ENCODE measurements at places on chromosomes 16 and 17. TPM values are rescaled to one million over a fixed set of nuclear protein-coding genes. Genes with fewer than 3 reads are reported as not detected.

The CCL4 gene
- 6.9 TPM for polyA plus RNA-seq

The CCDC43 gene
- polyA plus RNA-seq, result 25.5 TPM

GRCh38 chr16:58629733-58630640 lies at the start of gene CNOT1:
CNOT1 (minus strand) TSS chr16:58629826; CDS start chr16:58599337, 30,489 bp downstream.
- peak; percentile 99 for DNase-seq

The GNAO1 gene
- polyA plus RNA-seq, result 15.9 TPM

DNA sequence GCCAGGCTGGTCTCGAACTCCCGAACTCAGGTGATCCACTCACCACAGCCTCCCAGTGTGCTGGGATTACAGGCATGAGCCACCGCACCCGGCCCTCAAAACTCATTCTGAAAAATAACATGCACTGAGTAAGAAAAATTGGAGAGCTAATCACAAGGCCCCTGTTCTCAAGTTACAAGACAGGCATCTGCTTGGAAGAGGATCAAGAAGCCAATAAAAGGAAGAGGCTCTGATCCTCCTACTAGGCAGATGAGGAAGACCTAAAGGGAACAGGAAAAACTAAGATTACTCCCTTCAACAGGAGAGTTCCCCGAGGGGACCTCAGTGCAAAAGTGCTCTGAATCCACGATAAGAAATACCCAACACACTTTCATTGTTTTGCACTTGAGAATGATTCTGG lies 18.4 kb downstream of the BLMH start:
- no peak for DNase-seq

- no peak for DNase-seq
These were observed 50.0 kb upstream of the AKAP1 start for GRCh38 chr17:57034807-57035754.

DNA sequence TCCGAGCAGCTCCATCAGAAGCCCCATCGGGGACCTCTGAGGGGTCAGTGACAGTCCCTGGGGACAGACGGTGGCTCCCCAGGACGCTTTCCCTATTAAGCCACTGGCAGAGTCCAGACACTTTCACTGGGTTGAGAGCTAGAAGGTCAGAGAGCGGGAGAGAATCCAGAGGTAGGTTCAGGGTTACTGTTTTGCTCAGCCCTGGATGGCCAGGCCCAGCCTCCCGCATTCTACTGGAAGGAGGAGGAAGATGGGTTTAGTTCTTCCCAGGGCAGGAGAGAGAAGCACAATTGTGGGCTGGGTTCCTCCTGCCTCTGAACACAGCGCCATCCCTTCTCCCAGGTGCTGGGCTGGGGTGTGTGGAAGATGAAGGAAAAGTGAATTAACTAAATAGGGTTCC lies 452.8 kb downstream of the SLC39A11 start:
- no peak for DNase-seq

- peak; percentile 48 for DNase-seq
These were observed at the start of gene FOXC2 for GRCh38 chr16:86566601-86566965. FOXC2 (plus strand) TSS chr16:86566829; CDS start chr16:86567336, 507 bp downstream.

The FADS6 gene
- 14.5 TPM for polyA plus RNA-seq

- DNase-seq, result peak; percentile 62
These were observed 5.8 kb downstream of the TMEM231 start for GRCh38 chr16:75550211-75550662.

DNA sequence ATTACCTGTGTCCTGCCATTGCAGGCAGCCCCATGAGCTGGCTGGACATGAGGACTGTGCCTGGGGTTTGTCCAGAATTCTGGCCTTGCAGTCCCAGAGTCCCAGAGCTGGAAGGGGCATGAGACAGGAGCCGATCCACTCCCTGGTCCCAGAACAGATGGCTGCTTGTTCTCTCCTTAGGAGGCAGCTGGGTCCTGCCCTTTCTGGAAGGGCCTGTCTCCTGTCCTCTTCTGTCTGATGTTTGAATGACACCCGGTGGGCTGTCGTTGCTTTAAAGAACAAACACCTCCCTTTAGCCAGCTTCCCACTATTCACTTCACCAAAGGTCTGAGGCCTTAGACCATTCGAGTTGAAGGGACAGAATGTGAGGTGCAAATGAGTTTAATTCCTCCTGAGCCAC lies 63.8 kb downstream of the RAP1GAP2 start:
- no peak for DNase-seq

The LGALS9 gene
- polyA plus RNA-seq, result 30.0 TPM

GRCh38 chr16:78364556-78364880 lies 265.1 kb downstream of the WWOX start:
- DNase-seq, result no peak

DNA sequence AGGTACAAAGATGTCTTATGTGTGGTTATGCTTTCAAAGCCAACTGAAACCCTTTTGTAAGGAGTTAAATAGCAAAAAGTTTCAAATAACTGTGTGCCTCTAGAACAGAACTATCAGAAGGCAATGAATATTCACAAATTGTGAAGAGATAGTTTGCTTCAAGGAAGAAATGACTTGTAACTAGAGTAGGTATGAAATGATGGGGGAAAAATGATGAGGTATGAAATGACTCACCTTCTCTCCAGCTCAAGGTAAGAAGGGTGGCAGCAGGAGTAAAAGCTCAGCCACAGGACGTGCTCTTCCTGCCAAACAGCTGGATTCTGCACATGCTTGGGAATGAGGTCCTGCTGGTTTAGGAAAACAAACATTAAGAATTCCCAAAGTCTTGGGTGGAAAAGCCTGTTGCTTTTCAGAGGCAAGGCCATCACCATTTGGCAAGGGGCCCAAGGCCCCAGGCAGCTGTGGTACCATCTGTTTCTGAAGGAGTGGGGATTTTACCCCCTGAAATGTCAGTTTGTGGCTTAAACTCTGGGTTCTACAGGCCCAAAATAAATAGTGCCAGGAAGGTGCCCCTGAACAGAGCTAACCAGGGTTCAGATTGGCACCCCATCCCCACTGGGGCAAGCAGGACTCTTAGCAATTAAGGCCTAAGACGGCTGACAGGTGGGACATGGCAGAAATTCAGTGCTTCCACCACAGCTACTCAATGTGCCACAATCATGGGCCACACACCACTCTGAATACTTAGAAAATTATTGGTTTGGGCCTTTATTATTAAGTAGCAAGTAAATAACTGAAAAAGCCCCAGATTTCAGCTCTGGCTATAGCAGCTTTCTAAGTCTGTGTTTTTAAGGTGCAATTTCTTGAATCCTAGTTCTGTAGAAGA lies 13.3 kb downstream of the HERPUD1 start:
- DNase-seq, result no peak

DNA sequence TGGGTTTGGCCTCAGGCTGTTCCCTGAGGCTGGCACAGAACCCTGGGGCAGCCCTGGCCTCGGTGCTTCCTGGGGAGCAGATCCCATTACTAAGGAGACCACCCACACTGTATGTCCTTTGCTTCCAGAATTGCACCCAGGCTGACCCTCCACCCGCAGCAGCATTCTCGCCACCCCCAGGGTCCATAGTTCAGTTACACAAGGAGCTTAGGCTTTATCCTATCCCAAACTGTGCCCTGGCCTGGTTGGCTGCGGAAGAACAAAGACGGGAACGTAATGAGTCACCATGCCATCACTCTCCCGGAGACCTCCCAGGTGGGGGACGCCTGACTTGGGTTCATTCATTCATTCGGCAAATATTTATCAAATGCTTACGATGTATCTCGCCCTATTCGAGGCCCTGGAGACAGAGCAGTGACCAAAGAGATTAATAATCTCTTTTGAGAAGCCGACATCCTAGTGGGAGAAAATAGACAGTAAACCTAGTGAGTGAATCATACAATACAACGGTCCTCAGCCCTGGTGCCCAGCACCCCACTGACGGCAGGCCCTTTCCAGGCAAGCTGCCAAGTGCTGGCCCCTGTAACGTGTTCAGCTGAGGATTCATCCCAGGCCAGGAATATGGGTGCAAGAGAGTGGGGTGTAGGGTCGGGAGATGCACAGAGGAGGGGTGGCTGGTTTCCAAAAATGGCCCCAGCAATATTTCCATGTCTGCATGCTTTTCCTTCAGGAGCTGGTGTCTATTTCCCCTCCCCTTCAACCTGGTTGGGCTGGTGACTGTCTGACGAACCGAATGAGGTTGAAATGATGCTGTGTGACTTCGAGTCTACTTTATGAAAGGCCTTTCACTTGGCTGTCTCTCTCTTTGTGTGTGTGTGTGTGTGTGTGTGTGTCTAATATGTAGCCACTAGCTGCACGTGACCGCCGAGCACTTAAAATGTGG lies 134.2 kb downstream of the MGAT5B start:
- no peak for DNase-seq

The TBC1D3G gene
- not detected for polyA plus RNA-seq

DNA sequence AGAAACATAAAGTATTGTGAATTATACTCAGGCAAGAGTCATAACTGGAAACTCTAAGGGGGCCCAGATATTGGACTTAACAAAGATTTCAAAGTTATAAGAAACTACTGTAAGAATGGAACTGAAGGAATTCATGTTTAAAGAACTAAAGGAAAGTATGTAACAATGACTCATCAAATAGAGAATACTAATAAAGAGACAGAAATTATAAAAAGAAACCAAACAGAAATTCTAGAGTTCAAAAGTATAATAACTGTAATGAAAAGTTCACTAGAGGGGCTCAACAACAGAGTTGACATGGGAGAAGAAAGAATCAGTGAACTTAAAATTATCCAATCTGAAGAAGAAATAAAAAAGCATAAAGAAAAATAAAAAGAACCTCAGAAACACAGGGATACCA lies 55.4 kb downstream of the ADCY9 start:
- no peak for DNase-seq

GRCh38 chr16:70341600-70341999 lies 5.1 kb upstream of the DDX19A start:
- no peak for DNase-seq

- no peak for DNase-seq
These were observed 17.8 kb downstream of the OSBPL7 start for GRCh38 chr17:47803751-47804150.

DNA sequence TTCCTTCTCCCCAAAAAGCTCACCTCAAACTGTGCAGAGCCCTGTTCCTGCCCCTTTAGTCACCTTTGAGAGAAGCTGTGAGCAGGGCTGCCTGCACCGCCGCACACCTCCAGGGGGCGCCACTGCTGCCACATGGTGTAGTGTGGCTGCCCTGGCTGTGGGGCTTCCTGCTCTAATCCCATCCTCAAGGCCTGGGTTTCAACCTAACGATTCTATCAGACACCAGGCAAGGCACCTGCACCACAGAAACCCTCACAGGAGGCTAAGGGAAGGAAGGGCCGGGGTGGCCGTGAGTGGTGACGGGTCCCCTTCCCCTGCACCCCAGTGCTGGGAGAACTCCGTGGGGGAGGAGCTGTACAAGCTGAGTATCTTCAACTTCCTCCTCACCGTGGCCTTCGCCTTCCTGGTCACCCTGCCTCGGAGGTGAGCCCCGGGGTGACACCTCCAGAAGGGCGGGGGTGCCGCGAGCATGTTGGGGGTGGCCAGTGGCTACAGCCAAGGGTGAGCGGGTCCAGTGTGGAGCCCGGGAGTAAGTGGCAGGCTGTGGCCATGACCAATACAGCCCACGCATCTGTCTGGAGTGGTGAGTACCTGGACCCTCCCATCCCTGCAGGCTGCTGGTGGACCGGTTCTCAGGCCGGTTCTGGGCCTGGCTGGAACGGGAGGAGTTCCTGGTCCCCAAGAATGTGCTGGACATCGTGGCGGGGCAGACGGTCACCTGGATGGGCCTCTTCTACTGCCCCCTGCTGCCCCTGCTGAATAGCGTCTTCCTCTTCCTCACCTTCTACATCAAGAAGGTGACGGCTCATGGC lies 7.0 kb downstream of the TMC8 start:
- no peak for DNase-seq

DNA sequence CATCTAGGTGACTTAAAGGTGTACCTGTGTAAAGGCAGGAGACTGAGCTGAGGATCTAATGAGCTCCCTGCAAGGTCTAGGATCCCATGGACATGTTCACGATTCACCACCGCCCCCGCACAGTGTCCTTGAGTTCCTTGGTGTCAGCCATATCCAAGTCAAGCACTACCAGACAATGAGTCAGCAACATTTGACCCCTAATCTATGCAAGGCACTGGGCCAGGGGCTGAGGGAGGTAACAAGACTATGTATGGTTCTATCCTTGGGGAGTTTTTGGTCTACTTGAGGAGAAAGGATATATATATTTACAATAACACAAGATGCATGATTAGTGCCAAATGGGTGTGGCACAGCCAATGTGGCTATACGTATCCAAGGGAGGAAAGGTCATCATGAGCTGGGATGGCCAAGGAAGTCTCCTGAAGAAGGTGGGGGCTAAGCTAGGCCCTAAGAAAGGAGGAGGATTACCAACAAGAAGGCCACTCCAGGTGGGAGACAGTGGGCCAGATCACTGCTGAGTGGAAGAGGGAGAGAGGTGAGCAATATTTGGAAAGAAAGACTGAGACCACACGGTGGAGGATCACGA lies 35.0 kb downstream of the ITGB3 start:
- DNase-seq, result no peak

The EIF3C gene
- polyA plus RNA-seq, result 397 TPM

DNA sequence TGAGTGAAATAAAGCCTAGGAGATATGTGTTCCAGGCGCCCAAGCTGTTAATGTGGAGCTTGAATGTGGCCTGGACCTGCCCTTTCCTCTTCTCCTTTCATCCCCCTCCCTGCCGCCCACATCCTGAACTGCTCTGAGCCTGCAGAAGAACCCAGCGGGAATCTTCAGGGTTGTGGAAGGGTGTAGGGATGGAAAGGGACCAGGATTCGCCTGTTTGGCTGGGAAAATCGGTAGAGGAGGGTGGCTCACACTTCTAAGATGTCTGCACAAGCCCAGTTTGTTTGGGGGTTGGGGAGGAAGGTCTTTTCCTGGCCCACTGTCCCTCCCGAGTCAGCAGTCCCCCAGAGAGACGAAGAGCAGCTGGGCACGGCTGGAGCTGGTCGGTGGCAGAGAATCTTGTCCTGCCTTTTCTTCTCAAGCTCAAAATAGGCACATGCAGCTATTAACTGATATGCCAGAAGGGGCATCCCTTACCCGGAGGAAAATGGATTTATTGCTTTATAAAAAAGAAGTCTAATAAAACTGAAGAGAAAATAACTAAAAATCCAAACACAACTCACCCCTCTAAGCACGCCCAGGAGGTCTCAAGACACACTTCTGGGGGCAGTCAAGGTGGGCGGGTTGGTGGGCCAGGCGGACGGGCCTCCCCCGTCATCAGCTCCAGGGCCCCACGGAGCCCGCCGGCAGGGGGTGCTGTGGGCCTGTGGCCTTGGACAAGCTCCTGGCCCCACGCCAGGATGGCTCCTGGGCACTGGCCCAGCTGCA lies 11.5 kb upstream of the PITPNA start:
- DNase-seq, result peak; percentile 64

- no peak for DNase-seq
These were observed 89.1 kb downstream of the SKAP1 start for GRCh38 chr17:48340916-48341315.

- no peak for DNase-seq
These were observed 4.8 kb downstream of the PRR11 start for GRCh38 chr17:59160157-59161025.

The KATNIP gene
- polyA plus RNA-seq, result 14.7 TPM

GRCh38 chr17:69170377-69170776 lies 28.7 kb upstream of the ABCA6 start:
- no peak for DNase-seq

- no peak for DNase-seq
These were observed 100.1 kb upstream of the GRIN2A start for GRCh38 chr16:10282367-10282766.

GRCh38 chr16:70753228-70753627 lies 47.7 kb downstream of the VAC14 start:
- no peak for DNase-seq

Measured in large intestine (tissue), 12 donors.